ENCODE measurements at places on chromosomes 12 and 14.

GRCh38 chr12:70408004-70408790, 42.1 kb downstream of the KCNMB4 start:
- peaks cover 19% of the 10 kb centered on the region for H3K4me1 ChIP-seq
- no peak for DNase-seq
- no peak overlapping the region for H3K4me3 ChIP-seq
- no peak overlapping the region for H3K27ac ChIP-seq

GRCh38 chr12:805022-805632, 52.7 kb downstream of the WNK1 start:
- no peaks in the 10 kb centered on the region for H3K27me3 ChIP-seq
- H3K27ac ChIP-seq, result no peak overlapping the region
- no peaks in the 10 kb centered on the region for H3K36me3 ChIP-seq
- H3K4me3 ChIP-seq, result no peak overlapping the region
- peaks cover 28% of the 10 kb centered on the region for H3K4me1 ChIP-seq

- no peaks in the 10 kb centered on the region for H3K36me3 ChIP-seq
- no peak overlapping the region for H3K4me3 ChIP-seq
- H3K27me3 ChIP-seq, result no peaks in the 10 kb centered on the region
- H3K4me1 ChIP-seq, result no peaks in the 10 kb centered on the region
- no peak overlapping the region for H3K27ac ChIP-seq
Observed at GRCh38 chr12:105978686-105979085, 160.1 kb downstream of the NUAK1 start.

- no peaks in the 10 kb centered on the region for H3K36me3 ChIP-seq
- no peak overlapping the region for H3K27ac ChIP-seq
- no peak for DNase-seq
- H3K4me3 ChIP-seq, result no peak overlapping the region
- no peaks in the 10 kb centered on the region for H3K4me1 ChIP-seq
Observed at GRCh38 chr12:124844411-124845397, 19.0 kb downstream of the SCARB1 start.

DNA sequence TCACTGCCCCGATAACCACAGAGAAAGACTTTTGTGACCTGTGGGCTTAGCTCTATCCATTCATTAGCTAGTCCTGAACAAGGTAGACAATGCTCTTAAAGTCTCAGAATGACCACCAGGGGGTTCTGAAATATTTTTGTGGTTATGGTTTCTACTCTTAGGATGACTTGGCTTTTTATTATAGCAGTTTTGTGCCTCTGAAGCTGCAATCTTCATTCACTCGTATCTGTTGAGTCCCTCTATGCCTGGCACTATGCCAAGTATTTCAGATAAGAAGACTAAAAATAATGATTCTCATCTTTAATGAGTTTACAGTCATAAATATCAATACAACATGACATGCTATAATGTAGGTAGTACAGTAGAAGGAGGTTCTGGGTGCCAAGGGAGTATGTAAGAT, 130.8 kb upstream of the TRHDE start:
- H3K36me3 ChIP-seq, result no peaks in the 10 kb centered on the region
- H3K27me3 ChIP-seq, result no peaks in the 10 kb centered on the region
- H3K4me3 ChIP-seq, result no peak overlapping the region
- H3K4me1 ChIP-seq, result peaks cover 3% of the 10 kb centered on the region
- H3K27ac ChIP-seq, result no peak overlapping the region

GRCh38 chr12:97754306-97754705, 291.7 kb downstream of the RMST start:
- H3K27me3 ChIP-seq, result no peaks in the 10 kb centered on the region
- H3K4me3 ChIP-seq, result peak overlapping the region; percentile 23
- peaks cover 69% of the 10 kb centered on the region for H3K4me1 ChIP-seq
- H3K27ac ChIP-seq, result peak overlapping the region; percentile 80
- no peak for DNase-seq

Data from MM.1S (cell line).